NCI-H1105 (cell line): ENCODE measurements at places on chromosomes 6 and 20.

- DNase-seq, result no peak
These were observed 63.9 kb downstream of the MTHFD1L start for GRCh38 chr6:150929416-150929815.

DNA sequence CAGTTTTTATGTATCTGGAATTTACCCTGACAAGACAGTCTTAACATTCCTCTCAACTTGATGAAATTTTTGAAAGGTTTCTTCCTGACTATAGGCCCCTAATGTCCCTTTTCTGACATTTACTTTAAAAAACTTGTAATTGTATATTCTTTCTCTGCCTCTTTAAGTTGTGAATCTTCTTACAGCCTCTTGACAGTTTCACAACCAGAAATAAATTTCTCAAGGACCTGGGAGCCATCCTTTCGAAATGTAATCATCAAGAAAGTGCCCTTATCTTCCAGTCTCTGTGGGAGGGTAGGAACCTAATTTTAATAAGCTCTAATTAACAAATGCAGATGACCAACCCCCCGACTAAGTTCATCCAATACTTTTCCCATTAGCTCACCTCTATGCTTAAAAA, 403.6 kb upstream of the GJE1 start:
- DNase-seq, result no peak

DNA sequence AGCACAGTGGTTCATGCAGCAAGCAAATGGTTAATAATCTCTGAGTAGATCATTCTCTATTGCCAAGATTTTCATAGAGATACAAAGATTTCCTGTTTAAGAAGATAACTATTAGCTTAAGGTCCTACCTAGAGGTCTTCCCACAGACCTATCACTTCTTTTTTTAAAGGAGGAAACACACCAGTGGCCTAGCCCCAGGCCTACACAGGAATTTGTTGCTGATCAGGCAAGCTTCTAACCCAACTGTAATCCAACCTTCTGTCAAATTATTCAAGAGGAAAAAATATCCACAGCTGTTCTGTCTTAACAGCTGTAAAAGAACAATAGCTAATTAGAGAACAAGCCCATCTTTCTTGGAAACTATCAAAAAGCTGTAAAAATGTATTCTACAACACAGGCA, 332.8 kb downstream of the BTBD9 start:
- no peak for DNase-seq

DNA sequence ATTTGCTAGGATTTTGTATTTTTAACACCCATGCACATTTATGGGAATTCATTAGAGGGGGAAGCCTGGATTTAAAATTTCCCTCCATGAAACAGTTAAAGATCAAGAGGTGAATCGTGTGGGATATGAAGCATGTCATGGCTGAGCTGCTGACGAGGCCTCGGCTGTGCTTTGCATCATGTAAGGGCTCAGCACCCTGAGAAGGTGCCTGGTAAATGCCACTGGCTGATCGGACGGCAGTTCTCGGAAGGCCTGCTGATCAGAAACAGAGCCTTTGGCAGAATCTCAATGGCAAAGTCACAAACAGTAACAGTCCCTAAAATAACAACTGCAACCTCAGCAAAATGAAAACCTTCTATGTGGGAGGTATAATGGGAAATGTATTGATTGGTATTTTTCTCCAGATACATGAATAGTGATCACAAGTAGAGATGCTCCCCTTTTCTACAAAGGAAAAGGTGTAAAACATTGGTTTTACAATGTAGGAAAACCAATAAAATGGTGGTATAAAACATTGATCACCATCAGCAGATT, 53.0 kb upstream of the FUCA2 start:
- no peak for DNase-seq

- DNase-seq, result no peak
These were observed 52.9 kb downstream of the STK4 start for GRCh38 chr20:45019027-45019761.

DNA sequence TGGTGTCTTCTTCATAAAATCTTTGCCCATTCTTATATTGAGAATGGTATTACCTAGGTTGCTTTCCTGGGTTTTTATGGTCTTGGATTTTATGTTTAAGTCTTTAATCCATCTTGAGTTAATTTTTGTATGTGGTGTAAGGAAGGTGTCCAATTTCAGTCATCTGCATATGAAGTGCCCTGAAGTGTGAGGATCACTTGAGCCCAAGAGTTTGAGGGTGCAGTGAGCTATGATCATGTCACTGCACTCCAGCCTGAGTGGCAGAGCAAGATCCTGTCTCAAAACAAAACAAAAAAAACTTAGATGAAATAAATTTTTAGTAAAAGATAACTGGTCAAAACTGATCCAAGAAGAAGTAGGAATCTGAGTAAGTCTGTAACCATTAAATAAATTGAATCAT, 215.4 kb downstream of the TBC1D7 start:
- peak; percentile 3 for DNase-seq

GRCh38 chr6:158157064-158157764, 10.8 kb downstream of the SERAC1 start:
- no peak for DNase-seq

GRCh38 chr20:34559311-34560140, 1.0 kb downstream of the MAP1LC3A start:
- DNase-seq, result no peak

GRCh38 chr20:62030357-62030756, 35.3 kb downstream of the TAF4 start:
- no peak for DNase-seq

- DNase-seq, result no peak
These were observed 13.6 kb upstream of the HLA-DQB1 start for GRCh38 chr6:32680055-32680454.

- no peak for DNase-seq
These were observed 93.3 kb downstream of the KCNQ5 start for GRCh38 chr6:72715119-72715518.

- DNase-seq, result no peak
These were observed 143.6 kb upstream of the TNFAIP3 start for GRCh38 chr6:137723273-137724017.

DNA sequence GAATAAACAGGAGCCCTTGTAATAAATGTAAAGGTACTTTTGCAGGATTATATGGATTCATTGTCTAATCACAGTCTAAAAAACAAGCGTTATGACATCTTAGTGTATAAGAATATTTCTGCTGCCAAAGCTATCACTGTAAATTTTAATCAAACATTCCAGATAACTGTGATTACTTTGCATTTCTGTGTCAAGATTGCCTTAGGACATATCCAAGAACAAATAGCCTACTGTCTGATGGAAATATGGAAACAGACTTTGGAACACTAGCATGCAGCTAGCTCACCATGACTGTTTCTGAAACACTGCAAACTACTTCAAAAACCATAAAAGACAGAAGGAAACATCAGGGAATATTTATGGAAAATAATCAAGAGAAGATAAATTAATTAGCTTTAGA, 248.7 kb upstream of the ASCC3 start:
- DNase-seq, result no peak

DNA sequence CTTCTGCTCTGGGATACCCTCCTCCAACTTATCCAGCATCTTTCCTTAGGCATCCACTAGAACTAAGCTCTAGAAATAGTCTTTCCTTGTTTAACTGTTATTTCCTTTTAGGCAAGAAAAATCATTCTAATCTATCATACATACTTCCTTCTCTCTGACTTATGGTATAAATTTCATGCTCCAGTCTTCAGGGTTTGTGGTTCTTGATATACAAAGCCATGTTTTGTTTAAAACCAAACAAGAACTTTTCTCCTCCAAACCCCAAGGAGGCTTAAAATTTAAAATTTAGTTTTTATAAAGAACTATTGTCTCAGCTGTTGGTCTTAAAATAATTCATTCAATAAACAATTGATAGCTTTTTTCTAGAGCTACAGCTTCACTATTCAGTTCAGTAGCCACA, 77.2 kb downstream of the CD164 start:
- no peak for DNase-seq

DNA sequence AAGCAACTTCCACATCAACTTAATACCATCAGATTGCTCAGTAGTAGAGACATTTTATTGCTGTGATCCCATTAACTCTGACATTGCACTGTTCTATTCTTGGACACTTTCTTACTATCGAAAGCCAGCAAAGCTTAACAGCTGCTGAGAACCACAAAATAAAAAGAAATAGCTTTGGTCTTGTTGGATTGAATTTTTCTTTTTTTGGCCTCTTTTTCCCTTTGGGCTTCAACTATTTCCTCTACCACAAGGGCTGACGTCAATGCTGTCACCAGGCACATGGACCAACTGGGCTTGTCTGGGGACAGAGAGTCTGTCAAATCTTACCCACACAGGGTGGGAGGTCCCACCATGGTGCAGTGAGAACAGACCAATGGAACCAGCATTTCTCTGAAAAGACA, 63.4 kb upstream of the ENPP5 start:
- no peak for DNase-seq

DNA sequence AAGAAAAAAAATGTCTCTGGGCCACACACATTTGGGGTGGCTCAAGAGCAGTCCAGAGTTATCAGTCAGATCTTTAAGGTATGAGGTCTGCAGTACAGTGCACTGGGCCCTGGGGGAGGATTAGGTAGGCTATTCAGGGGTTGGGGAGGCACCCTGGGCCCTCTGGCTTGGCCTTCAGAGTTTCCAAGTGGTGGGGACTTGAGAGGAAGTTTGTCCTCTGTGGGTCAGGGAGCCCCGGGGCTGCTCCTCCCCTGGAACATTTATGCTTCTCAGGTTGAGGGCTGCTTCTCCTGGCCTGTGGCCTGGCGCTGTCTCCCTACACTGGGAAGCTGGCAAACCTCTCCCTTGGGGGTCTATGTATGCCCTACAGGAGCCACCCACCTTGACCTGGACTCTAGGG, 46.0 kb downstream of the PTK7 start:
- no peak for DNase-seq

- DNase-seq, result no peak
These were observed 184.2 kb upstream of the LAMP5 start for GRCh38 chr20:9330151-9330550.

DNA sequence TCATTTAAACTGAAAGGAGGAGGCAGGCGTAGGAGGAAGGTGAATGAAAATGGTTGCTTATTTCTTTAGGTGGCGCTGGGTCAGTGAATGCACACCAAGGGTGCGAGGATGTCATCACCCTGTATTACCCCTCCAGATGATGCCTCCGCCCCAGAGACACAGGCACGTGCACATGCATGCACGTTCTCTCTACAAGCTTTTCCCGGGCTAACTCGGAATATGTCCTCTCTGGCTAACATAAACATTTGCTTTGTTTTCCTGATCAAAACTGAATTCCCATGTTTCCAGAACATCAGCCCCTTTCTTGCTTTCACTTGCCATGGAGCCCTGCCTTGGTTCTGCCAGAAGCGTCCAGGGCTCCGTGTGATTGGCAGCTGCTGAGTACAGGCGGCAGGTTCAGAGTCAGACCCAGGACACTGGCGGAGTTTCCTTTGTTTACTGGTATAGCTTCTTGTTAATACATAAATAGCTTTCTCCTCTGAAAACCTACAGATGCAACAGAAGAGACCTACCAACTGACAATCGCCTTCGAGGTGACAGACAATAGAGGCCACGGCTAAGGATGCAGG, 131.2 kb upstream of the RPS6KA2 start:
- DNase-seq, result no peak

GRCh38 chr20:50013976-50014375, 31.2 kb downstream of the SNAI1 start:
- DNase-seq, result no peak

DNA sequence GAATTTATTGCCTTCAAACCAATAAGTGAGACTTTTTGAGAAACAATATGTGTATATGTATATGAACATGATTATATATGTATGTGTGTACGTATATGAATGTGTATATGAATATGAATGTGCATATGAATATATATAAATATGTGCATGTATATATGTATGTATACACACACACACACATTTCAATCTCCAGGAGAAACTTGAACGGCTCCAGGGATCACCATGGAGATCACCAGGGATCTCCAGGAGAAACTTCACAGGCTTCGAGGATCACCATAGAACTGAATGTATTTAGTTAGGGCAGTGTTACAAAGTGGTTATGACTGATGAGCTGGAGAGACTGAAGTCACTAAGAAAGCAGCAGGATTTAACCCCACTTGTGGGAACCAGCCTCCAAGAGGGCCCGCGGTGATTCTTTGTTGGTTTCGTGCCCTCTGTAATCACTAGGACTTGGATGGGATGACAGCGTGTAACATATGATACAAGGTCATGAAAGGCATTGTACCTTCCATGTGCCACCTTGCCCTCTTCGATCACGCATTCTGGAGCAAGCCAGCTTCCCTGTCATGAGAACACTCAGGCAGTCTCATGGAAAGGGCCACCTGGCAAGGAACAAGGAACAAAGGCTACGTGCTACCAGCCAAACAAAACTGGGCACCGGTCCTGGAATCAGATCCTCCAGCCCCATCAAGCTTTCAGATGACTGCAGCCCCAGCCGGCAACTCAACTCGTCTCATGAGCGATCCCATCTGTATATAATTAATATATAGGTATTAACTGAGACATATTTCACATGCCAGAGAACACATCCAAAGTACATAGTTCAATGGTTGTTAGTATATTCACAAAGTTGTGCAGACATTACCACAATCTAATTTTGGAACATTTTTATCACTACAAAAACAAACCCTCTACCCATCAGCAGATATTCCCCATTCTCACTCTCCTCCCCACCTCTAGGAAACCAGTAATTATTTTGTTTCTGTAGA, 8.6 kb downstream of the FAM50B start:
- no peak for DNase-seq

GRCh38 chr6:85419046-85419759, 30.7 kb upstream of the NT5E start:
- no peak for DNase-seq

- no peak for DNase-seq
These were observed 174.7 kb downstream of the BACH2 start for GRCh38 chr6:90121982-90122381.

- no peak for DNase-seq
These were observed 6.2 kb upstream of the DDX43 start for GRCh38 chr6:73388433-73388799.

- no peak for DNase-seq
These were observed 38.0 kb upstream of the MYLIP start for GRCh38 chr6:16090920-16091319.

- DNase-seq, result no peak
These were observed 331.9 kb upstream of the JARID2 start for GRCh38 chr6:14913931-14914330.

- no peak for DNase-seq
These were observed 211.2 kb downstream of the TFAP2A start for GRCh38 chr6:10203651-10204050.
